Iris pigment epithelial cell (primary cell): ENCODE measurements at places on chromosomes 5 and 9.

DNA sequence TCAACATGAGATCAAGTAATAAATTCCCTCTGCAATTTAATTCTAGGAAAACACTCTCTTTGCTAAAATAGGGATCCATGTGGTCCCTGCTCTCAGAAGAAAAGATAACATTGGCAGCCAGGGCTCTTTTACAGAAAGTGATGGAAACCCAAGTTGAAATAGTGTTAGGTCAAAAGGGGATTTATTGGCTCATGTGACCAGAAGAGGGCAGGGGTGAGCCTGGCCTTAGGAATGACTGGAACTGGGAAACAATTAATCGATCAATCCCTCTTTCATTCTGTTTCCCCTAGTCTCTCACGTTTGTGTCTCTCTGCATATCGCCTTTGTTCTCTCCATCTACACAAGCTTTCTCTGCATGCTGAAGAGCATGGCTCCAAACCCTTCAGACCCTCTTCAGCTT is 58.3 kb upstream of the ALDH1B1 start:
- no peak for DNase-seq

- no peak for DNase-seq
Observed at GRCh38 chr5:36028816-36029465, 37.7 kb downstream of the UGT3A2 start.

- peak; percentile 80 for DNase-seq
Observed at GRCh38 chr5:56951946-56952691, at the start of gene MIER3. Gene MIER3 (minus strand): TSS chr5:56952123. CDS start chr5:56952102, 21 bp downstream.

DNA sequence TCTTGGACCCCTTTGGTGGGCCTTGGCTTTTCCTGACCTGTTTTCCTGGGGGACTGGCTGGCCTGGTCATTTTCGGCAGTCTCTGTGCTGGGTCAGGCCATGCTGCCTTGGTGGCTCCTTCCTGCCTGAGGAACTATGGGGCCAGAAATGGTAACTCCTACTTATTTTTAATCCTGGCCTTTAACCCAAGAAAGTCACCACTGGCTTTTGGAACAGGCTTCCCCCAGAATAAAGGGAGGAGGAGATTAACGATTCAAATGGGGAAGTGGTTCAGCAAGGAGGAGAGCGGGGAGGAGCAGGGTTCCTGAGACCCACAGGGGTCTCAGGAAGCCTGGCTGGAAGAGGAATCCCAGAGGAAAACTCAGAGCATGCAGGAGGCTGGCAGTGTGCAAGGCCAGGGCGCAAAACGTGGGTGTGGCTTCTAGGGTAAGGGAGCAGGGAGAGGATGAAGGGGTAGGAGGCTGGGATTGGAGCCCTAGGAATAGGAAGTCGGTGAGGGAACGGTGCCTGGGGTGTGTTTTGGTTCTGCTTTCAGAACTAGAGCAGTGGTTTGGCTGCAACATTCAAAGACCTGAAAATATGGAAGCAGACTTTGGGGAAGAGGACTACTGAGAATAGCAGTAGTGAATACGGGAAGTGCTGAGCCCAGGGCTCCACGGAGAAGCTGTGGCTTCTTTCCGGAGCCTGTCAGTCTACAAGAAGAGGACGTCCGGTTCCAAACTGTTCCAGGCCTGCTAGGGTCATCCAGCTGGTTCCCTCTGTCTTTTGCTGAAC is 271.1 kb upstream of the KLF4 start:
- DNase-seq: no peak

- no peak for DNase-seq
Observed at GRCh38 chr5:135236228-135236907, 162.7 kb downstream of the MACROH2A1 start.

DNA sequence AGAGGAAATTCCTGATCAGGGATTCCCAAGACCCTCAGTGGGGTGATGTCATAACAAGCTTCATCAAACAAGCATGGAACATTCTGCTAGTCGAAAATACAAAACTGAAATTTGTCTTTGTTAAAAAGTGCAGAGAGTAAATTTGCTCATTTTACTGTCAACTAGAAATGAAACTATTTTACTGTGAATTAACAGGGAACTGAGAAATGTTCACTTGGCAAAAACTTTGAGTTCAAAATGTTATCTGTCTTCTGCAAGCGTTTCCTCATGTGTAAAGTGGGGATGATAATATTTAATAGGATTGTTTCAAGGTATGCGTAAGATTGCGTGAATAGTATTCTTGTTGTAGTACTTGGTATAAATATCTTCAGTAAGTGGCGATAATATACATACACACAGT is 45.4 kb downstream of the ALDH1A1 start:
- no peak for DNase-seq

GRCh38 chr9:132969783-132970182 is 8.7 kb upstream of the GFI1B start:
- DNase-seq: no peak
